ENCODE measurements at places on chromosomes 13 and 19. TPM values are rescaled to one million over a fixed set of nuclear protein-coding genes. Genes with fewer than 3 reads are reported as not detected.

Gene DNAAF3
- total RNA-seq: not detected

Gene KLHL1
- not detected for total RNA-seq

Gene ETV2
- not detected for total RNA-seq

Gene EXOC3L2
- total RNA-seq: 2.9 TPM

Gene CASP14
- total RNA-seq: not detected

Gene PNMA8B
- total RNA-seq: 1.3 TPM

Gene RYR1
- total RNA-seq: 1.5 TPM

Gene LRRC25
- 1.9 TPM for total RNA-seq

Gene PSG6
- not detected for total RNA-seq

Gene FLT1
- 17.4 TPM for total RNA-seq

Gene ZNF701
- 16.8 TPM for total RNA-seq

Gene PCID2
- total RNA-seq: 50.6 TPM

Gene CDX2
- total RNA-seq: not detected

Gene MYO1F
- 12.1 TPM for total RNA-seq

Gene FOSB
- total RNA-seq: 38.0 TPM

Gene SGTA
- 65.5 TPM for total RNA-seq

Gene CEACAM8
- total RNA-seq: not detected

Gene ZNF99
- under 0.01 TPM for total RNA-seq

Gene SOX1
- total RNA-seq: not detected

Gene MEIS3
- 37.2 TPM for total RNA-seq

Gene CABP5
- total RNA-seq: not detected

Gene IRGC
- not detected for total RNA-seq

Gene GRIK5
- total RNA-seq: 23.4 TPM

Gene LIM2
- not detected for total RNA-seq

Gene MUC16
- total RNA-seq: 0.13 TPM

Gene CD70
- not detected for total RNA-seq

Gene STOML3
- not detected for total RNA-seq

Gene FFAR2
- 0.35 TPM for total RNA-seq

Gene PRODH2
- not detected for total RNA-seq

Gene SIGLEC10
- 4.2 TPM for total RNA-seq

Gene ZNF575
- 3.3 TPM for total RNA-seq

Gene CEACAM18
- not detected for total RNA-seq

Gene UGGT2
- 48.7 TPM for total RNA-seq

Gene SERP2
- total RNA-seq: 14.5 TPM

Gene SYT5
- not detected for total RNA-seq

Gene PRR22
- total RNA-seq: 0.40 TPM

Gene CAPNS1
- total RNA-seq: 227 TPM

Gene ZNF100
- total RNA-seq: 4.8 TPM

Gene RNF225
- total RNA-seq: not detected

Gene COL4A2
- 478 TPM for total RNA-seq

Gene TMEM38A
- total RNA-seq: 18.8 TPM
